ENCODE measurements at places on chromosomes 1 and 21.

GRCh38 chr1:42657201-42657600 is 1.0 kb upstream of the PPIH start:
- no peak for DNase-seq

- no peak for DNase-seq
Measured at GRCh38 chr1:204462229-204462561, 32.4 kb downstream of the PIK3C2B start.

DNA sequence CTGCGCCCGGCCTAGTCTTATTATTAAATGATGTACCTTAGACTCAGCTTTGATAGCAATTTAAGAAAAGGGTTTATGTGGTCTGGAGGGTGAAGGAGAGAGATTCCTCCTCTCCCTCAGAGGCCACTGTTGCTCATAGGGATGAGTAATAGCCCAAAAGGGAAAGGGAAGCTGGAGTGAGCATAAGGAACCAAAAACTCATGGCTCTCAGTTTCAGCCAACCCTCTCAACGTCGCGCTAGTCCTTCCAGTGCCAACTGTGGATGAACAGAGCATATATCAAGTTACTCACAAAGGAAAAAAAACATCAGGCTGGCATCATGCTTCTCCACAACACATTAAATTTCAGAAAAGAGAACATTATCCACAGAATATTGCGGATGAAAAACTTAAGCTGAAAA is 8.3 kb upstream of the GPR89B start:
- DNase-seq = no peak

DNA sequence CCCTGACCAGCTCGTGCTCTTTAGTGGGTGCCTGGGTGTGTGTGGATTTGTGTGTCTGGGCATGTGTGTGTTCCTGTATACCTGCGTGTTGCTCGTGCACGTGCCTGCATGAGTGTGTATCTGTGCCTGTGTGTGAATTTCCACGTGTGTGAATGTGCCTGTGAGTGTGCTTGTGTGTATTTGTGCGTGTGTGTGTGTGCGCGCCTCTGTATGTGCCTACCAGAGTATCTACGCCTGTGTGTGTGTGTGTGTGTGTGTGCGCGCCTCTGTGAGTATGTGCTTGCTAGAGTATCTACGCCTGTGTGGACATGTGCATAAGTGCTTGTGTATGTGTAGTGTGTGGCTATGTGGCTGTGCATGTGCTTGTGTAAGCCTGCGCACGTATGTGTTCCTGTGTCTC is 691 bp upstream of the SELENBP1 start:
- DNase-seq = no peak

- no peak for DNase-seq
Measured at GRCh38 chr1:165324050-165324449, 32.5 kb downstream of the LMX1A start.

DNA sequence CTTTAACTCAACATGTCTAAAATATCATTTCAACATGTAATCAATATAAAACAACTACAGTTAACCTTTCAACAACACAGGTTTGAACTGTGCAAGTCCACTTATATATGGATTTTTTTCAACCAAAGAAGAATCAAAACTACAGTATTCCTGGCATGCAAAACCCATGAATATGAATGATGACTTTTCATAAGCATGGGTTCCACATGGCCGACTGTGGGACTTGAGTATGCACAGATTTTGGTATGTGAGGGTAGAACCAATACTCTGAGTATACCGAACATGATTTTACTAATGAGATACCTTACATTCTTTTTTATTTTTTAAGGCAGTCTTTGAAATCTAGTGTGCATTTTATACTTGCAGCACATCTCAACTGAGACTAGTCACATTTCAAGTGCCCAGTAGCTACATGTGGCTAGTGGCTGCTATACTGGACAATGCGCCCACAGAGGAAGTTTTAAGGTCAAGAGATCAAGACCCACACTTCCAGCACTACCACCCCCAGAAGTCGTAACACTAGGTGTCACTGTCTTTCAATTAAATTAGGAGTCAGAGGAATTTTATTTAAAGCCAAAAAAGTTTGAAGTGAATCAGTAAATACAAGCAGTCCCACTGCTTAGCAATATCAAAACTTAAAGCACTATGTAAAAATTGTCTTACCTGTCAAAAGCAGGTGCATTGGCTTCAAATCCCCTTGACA is 40.0 kb downstream of the SYNJ1 start:
- DNase-seq = no peak

- no peak for DNase-seq
Measured at GRCh38 chr1:220914283-220915116, 35.3 kb downstream of the HLX start.

GRCh38 chr1:87368907-87369306 is 40.2 kb downstream of the LMO4 start:
- DNase-seq = no peak

GRCh38 chr1:158992787-158993312 is 16.9 kb upstream of the IFI16 start:
- no peak for DNase-seq

DNA sequence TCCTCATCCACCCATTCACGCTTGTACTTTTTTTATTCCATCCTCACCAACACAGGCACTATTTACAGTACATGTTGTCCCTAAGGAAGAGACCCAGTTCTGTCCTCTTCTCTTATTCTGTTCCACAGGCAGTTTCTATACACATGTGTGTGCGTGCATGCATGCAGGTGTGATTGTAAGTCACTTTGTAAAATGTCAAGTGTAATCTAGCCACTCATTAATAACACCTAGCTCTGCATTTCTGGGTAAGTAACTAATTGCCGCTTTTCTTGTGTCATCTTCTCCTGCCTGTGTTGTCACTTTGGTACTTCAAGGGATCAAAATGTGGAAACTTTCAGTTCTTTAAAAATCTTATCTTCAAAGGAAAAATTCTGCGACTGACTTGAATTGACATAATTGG is 377.2 kb downstream of the SEC16B start:
- no peak for DNase-seq

DNA sequence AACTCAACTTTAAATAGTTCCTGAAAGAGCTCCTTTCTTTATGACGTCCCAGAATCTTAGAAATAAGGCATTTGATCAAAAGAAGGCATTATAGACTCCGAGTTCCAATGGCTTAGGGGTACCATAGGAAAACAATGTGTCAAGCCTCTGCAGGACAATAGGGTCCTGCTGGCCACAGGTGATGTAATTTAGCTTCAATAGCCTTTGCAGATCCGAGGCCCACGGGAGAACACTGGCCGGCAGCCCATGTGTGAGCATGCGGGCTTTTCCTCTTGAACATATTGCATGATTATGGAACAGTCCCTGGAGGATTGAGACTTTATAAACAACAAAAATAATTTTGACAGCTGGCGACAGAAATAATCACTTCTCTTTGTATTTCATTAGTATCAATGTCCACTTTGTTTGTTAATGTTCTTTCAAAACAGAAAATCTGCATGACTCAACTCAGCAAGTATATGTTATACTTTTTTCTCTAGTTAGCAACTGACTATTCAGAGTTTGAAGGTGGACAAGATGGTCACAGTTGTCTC is 49.0 kb upstream of the NR5A2 start:
- peak; percentile 1 for DNase-seq

DNA sequence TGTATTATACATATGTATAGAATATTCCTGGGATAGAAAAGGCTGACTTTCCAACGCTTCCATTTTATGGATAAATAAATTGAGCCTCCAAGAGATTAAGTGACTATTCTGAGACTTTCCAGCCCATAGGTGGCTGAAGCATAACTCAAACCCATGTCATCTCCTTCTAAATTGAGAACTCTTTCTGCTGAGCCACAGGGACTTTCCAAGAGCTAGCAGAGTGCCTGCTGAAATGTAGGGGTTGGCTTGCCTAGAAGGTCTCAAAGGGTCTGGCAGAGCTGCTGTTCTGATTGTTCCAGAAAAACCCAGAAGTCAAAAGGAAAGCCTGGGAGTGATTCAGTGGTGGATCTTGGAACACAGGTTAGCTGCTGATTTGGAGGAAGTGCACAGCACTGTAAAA is 146.4 kb upstream of the BEND5 start:
- no peak for DNase-seq

DNA sequence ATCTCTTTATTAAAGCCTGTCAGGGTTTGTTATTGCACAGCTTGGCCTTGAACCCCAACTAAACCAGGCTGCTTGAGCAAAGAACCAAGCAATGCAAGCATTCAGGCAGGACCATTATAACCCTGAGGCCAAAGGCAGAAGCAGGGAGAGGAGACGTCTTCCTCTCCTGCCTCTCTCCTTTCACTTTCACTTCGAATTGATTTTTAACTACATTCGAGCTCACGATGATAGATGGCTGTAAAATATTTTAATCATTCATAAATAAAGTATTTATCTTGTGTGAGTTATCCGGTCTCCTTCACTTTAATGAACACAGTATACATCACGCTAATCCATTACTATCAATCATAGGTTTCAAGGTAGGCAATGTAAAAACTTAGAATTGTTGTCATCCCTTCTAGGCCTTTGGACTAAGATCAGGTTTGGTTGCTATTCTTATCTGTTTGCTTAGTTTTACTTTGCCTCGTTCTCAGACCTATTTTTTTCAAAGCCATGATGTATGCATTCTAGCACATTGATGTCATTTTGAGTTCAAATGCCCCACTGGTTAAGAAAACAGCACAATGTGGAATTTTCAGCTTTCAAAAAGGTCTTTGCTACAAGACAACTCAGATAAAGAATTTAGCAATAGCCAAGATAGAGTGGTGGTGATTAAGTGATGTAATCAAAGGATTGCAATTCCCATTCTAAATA is 480.2 kb upstream of the RUNX1 start:
- DNase-seq = peak; percentile 36

DNA sequence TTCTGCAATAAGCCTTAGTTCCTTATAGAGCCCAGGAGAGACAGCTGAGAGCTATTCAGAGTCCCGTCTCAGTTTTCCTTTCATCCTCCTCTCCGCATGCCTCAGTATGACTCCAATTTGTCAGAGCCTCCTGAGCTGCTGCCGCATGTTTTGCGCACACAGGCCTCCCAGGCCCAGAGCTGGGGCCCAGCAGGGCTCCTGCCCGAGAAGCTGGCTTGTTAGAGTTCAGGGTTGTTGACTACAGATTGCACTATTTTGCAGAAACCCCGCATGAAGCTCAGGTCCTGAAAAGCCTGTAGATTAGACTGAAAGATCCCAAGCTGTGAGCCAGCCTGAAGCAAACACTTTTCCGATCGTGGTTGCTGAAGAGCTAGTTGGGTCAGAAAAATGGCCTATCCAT is 51.5 kb downstream of the IGSF5 start:
- no peak for DNase-seq

DNA sequence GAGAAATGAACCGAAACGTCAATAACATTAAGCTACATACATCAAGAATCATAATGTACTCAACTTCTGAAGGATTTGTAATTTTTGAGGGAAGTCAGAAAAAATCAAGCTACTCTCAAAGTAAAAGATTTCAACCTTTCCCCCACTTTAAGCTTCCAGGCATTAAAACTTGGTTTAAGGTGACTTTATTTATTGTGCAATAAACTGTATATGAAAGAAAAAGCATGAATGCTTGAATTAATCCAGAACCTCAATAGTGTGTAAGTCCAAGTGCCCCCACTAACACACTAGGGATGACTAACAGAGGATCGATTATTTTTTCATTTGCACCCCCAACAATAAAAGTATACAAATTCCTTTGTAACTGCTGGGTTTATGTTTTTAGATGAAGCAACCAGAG is 10.9 kb downstream of the GART start:
- no peak for DNase-seq

- DNase-seq = no peak
Measured at GRCh38 chr1:80533093-80533492, 1267.6 kb upstream of the ADGRL2 start.

DNA sequence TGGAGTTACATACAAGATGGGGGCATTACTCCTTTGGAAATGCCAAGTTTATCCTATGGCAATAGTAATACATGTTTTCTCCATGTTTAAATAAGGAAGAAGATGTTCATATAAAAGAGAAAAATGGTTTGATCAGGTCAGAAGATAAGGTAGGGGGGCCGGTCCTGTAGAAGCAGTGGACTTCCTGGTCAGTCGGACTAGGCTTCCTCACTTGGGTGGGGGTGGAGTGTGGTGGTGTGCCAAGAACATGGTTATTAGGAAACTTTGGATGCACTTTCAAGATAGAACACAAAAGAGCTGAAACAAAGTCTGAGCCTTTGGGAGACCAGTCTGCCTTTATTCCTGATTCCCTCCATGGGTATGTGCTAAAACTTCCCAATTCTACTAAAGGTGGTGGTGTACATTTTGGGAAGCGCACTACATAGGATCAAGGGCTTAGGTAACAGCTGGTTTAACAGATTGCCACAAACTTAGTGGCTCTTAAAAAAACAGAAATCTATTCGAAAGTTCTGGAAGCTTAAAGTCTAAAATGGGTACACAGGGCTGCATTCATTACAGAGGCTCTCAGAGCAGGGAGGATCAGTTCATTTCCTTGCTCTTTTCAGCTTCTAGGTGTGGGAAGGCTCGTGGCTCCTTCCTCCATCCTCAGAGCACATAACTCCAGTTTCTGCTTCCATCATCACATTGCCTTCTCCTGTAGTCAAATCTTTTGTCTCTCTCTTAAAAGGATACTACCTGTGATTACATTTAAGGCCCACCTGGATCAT is 64.6 kb downstream of the KDM1A start:
- DNase-seq = no peak

DNA sequence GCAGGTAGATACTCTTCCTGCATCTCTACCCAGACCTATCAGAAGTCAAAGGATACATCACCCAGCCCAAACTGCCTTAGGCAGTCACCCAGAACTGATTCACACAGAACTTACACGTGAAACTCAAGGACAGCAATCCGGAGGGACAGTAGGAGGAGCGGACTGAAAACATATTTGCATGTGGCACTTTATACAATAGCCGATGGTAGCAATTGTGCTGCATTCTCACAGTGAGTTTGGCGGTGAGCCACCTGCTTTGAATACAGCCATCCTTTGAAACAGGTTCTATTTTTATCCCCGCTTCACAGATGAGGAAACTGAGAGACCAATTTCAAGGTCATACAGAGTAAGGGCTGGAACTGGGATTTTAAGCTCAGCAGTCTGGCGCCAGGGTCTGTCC is 69.5 kb downstream of the EDEM3 start:
- no peak for DNase-seq

- DNase-seq = no peak
Measured at GRCh38 chr1:172670791-172671190, 11.9 kb downstream of the FASLG start.

DNA sequence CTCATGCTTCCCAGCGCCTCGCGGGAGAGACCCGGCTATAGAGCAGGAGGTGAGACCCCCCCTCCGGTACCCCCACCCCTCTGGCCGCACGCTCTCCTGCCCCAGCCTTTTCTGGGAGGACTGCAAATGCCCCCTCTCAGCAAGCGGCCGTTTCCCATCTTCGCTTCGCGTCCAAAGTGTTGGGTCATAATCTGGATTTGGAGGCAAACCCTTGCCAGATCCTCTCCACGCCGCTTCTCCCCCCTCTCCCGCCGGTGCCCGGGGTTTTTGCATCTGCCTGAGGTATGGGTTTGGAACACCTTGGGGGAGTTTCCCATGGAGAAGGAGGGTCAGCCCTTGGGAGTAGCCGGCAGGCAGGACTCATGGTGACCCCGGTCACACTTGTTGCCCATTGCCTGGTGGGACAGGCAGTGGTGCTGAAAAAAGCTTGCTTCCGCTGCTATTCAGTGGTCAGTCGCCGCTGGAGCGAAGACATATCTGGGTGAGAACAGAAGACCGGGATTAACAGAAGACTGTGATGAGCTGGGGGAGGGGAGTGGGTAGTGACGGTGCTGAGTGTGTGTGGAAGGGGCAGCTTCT is 935 bp downstream of the KCNK2 start:
- DNase-seq = peak; percentile 39

- peak; percentile 18 for DNase-seq
Measured at GRCh38 chr1:204578867-204579664, 62.9 kb downstream of the MDM4 start.
